GM12878 (cell line): ENCODE measurements at places on chromosomes 3 and 15.

GRCh38 chr3:50436114-50436674 lies 67.2 kb downstream of the CACNA2D2 start:
- DNase-seq = no peak

DNA sequence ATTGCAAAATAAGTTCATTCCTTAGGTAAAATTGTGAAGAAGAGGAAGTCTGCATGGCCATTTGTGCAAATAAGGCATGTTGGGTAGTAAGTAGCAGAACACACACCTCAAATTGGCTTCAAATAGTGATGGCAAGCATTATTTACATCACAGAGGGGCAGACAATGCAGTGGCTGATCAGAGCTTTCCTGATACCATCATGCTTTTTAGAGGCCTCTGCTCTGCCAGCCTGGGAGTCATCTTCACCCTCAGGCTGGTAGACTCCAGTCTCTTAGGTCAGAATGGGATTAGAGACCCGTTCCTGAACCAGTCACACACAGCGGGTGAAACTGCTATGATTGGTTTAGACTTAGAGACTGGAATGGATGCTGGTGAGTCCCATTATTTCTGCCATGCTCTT lies 396.0 kb upstream of the MCTP2 start:
- DNase-seq = no peak

GRCh38 chr15:80659375-80659774 lies 35.7 kb upstream of the ABHD17C start:
- DNase-seq = no peak

DNA sequence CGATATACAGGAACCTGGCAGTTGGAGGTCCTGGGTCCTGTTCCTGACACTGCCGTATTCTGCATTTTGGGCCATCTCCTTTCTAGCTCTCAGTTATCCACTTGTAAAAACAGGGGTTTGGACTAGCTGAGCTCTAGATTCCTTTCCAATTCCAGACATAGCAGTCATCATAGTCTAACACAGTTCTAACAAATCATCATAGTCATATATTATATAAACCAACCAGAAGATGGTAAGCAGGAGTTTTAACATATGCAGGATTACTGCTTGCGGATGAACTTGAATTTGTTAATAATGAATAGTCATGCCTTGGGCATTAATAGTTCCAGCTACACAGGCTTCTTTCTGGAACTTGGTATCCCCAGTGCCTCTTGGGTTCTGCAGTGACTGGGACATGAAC lies 26.6 kb downstream of the MASP1 start:
- no peak for DNase-seq

GRCh38 chr15:39778021-39778420 lies 4.6 kb downstream of the FSIP1 start:
- no peak for DNase-seq
